ENCODE measurements at places on chromosomes 16 and 17.

- peak; percentile 52 for DNase-seq
These were observed 59.3 kb upstream of the KSR1 start for GRCh38 chr17:27396941-27397340.

DNA sequence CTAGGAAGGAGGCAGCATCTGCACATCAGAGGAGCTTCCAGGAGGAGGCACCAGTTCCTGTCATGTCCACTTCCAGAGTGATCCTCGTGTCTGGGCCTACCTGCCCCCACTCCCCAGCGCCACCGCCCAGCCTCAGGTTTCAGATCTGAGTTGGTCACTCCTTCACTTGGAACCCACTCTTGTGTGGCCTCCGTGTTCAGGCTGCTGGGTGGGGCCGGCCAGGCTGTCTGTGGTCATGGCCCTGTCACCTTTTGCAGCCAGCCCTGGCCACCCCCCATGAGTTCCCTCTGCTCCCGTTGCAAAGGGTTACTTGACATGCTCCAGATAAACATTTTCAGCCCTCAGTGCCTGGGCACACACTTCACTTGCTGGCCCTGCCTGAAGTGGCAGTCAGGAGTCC, 26.6 kb upstream of the SPPL2C start:
- DNase-seq: no peak

DNA sequence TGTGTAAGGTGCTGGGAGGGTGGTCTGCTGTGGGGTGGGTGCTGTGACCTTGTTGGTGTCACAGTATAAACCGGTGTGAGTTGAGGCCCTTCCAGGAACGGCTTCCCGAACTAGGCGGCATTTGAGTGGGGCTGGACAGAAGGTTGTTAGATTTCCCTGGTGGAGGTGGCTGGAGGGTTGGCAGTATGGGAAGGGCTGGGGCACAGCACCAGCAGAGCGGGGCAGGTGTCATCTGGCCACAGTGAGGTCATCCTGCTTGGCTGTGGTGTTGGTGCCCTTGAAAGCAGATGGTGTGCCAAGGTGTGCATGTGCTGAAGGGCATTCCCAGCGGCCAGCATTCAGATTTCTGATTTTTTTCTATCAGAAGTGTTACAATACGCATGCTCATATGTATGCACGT, 28.1 kb downstream of the BANP start:
- no peak for DNase-seq

GRCh38 chr17:32802306-32802705, 74.6 kb downstream of the MYO1D start:
- DNase-seq: no peak

DNA sequence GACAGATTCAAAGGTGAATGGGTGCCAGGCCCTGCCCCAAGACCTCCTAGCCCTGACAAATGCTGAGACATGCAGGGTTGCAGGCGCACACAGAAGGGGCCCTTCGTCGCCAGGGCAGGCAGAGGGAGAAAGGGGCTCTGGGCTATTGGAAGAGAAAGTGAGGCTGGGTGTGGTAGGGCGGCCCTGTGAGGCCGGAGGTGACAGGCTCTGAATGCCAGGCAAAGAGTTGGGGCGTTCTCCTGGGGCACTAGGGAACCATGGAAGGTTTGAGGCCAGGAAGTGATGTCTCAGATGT, 26.4 kb upstream of the NXPH3 start:
- DNase-seq: no peak

Measured in suppressor macrophage treated with lipopolysaccharide for 1 hour (primary cell).